Fibroblast of skin of right quadriceps (primary cell): ENCODE measurements at places on chromosomes 5 and 9.

DNA sequence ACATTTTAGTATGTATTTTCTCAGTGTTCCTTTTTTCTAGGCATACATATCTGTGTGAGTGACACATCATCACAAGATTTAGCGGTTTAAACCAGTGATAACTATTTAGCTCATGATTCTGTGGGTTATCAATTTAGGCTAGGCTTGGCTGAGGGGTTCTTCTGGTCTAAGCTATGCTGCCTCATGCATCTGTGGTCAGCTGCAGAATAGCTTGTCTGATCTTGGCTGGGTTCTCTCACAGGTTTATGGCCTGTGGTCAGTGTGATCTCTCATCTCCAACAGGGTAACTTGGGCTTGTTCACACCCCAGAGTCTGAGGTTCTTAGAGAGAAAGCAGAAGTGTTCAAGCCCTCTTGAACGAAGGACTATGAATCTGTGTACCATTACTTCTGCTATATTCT lies 363.3 kb downstream of the KDM4C start:
- DNase-seq = no peak

DNA sequence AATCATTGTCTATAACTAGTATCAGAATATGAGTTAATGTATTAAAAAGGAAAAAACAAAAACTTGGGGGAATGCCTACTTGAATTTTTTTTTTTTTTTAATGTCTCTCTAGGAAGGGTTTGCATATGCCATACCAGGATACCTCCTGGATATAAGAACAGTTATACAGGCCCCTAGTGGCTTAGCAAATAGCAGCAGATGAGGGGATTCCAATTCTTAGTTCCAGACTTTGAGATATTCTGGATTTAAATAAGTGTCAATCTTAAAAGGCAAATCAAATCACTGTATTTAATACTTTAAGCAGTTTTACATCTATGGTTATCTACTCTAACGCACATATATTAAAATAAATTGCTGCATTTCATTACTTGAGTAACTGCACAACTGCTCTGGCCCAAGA lies 1055.5 kb upstream of the DMAC1 start:
- DNase-seq = peak; percentile 50

DNA sequence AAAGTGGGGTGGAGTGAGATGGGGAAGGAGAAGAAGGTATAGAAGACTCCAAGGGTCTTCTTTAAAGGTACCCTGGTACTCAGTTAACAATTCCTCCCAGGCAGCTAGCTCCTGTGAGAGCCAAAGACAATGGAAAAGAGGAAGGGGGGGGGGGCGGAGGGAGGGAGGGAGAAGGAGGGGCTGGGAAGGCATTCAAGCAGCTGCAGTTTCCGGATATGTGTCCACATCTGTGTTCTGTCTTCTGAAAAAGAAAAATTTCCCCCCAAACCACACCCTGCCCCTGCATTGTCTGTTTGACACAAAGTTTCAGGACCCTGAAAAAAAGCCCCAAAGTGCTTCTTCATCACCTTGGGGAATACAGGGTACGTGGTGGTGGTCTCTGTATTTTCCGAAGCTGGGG lies 11.1 kb downstream of the SPRY4 start:
- no peak for DNase-seq

DNA sequence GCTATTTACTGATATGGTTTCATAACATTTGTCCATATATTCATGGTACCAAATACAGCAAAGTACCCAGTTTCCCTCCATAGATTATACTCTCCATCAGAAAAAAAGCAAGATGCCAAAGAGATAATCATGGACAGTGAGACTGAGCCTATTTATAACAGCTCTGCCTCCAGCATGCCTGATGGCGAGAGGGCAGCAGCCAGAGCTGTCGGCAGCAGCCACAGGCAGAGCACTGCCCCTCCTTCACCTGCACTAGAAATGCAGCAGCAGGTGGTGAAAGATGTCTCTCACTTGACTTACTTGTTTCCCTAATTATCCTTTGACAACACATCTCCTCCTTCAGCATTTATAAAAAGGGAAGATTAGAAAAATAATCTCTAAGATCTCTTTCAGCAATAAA lies 32.4 kb downstream of the CTNNAL1 start:
- no peak for DNase-seq
